ENCODE measurements at places on chromosomes 7 and 10.

- no peak for DNase-seq
These were observed 103.9 kb downstream of the CRPPA start for GRCh38 chr7:16317406-16317805.

DNA sequence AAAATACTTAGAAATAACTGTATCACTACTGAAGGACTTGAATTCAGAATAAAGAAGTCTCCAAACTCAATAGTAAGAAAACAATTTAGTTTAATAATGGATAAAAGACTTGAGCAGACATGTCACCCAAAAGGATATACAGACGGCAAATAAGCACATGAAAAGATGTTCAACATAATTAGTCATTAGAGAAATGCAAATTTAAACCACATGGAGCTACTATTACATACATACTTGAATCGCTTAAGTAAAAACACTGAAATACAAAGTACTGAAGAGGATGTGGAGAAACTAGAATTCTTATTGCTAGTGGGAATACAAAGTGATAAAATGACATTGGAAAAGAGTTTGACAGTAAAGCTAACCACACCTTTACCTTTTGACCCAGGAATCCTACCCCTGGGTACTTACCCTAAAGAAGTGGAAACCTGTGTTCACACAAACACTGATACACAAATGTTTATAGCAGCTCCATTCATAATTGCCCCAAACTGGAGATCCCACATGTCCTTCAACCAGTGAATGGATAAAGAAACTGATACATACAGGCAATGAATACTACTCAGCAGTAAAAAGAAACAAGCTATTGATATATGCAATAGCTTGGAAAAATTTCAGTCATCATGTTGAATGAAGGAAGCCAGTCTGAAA, 54.3 kb upstream of the NFKB2 start:
- no peak for DNase-seq

- DNase-seq: no peak
These were observed 106.7 kb downstream of the LSMEM1 start for GRCh38 chr7:112587504-112587903.

DNA sequence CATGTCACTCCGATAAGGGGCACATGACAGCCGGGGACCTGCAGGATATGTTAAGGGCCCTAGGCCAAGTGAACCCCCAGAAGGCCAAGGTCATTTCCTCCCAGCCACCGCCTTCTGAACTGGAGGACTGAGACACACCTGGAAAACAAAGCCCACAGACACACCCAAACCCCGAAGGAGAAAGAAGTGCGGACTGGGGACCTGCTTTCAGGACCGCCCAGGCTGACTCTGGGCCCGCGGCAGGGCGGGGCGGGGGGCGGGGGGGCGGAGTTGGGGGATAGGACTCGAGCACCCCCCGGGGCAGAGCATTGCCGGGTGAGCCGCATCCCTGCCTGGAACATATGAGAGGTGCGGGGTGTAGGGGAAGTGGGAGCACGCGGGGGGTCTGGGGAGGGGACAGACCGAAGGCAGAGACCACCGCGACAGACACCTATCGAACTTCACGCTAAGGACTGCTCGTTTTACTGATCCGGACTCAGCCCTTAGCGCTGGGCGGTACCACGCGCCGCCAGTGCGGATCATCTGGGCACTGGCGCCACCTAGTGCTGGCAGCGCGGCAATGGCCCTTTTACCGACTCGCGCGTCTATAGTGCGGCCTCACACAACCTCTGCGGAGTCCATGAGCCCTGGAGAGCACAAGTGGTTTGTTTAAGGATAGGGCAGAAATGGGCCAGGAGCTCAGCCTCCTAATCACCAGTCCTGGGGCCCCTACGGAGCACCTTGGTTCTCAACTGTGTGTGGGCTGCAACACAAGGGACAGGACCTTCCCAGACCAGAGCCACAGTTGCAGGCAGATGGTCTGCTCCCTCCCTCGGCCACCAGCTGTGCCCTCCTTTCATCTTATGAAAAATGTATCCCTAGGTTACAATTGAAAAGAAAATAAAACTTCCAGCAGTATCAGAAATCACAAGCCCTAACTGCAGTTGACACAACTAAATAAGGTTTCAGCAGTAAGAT, 157.6 kb downstream of the HERPUD2 start:
- DNase-seq: no peak

DNA sequence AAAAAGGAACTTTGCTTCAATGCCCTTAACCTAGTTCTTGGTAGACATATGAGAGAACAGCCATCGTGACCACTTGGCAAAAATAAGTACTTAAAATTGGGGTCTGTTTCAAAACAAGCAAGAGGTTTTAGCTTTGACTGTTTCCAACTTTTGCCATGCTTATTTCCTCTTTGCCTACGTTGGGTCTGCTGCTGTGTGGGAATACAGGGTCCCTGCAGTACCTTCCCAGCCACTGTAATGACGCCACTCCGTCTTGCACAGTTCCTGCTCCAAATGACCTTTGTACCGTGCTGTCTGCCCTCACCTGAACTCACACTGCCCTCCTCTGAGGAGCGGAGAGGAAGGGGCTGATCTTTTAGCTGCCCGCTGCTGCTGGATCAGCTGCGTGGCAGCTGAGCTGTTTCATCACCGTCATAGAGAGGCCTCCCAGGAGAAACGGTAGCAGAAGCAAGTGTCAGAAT, 133.1 kb downstream of the MAPK8 start:
- no peak for DNase-seq

GRCh38 chr10:114323023-114323422, 81.3 kb downstream of the AFAP1L2 start:
- no peak for DNase-seq

DNA sequence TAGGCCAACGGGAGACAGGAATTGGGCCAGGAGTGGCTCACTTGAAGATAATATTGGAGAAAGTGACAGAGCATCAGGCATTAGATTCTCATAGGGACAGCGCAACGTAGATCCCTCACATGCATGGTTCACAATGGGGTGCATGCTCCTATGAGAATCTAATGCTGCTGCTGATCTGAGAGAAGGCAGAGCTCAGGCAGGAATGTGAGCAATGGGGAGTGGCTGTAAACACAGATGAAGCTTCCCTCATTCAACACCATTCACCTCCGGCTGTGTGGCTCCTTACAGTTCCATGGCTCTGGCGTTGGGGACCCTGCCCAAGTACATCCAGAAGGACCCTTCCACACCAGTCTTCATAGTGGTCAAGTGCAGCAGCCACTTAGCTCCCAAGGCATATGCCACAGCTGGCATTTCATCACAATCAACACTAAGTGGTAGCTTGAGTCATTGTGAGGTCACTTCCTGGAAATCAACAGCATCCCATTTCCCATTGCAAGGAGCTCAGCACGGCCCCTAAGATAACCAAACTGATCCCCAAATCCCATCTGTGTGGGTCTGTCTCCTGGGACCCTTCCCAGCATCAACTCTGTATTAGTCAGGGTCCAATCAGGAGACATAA, 174.5 kb downstream of the TPST1 start:
- no peak for DNase-seq

DNA sequence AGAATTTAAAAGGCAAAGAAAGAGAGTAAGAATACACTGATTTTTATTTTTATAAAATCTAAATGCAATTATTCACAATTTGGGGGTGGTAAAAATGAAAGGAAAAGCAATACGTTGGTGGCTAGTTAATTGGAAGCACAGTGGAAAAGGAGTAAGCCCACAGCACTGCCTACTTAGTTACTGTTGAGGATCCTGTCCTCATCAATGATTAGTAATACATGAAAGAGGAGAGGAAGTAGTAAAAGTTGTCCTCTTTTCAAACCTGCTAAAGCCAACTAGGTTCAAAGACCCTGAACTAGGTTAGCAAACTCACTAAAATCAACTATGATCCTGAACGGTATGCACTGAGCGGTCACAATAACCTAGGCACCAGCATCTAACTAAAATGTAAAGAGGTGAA, 52.7 kb upstream of the LRRN3 start:
- DNase-seq: no peak

DNA sequence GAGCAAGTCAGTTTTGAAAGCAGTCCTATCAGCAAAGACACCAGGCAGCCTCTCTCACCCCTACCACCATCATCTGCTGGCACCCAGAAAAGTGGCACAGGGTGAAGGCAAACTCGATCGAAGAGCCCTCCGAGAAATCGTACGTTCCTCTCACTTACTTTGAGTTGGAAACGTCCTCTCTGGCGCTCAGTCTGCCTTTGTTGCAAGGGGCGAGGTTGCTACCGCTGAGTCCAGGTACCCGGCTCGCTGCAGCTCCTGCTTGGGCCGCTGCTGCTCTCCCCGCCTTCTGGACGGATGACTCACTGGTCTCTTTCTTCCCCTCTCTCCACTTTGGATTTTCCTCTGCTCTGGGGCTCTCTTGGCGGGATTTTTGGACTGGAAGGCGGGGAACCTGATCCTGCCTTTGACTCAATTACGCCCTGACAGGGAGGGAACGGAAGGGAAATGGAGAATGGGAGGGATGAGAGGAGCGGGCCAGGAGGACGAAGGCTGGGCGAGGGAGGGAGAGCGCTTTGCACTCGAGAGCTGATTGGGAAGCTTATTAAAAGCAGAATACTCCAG, at the start of gene PTN:
Gene PTN (minus strand): TSS at position 453 of the 561 bp plus-strand sequence. CDS start 88,760 bp downstream, outside the sequence.
- no peak for DNase-seq

- DNase-seq: no peak
These were observed 699 bp downstream of the CLIP2 start for GRCh38 chr7:74289659-74290552.

DNA sequence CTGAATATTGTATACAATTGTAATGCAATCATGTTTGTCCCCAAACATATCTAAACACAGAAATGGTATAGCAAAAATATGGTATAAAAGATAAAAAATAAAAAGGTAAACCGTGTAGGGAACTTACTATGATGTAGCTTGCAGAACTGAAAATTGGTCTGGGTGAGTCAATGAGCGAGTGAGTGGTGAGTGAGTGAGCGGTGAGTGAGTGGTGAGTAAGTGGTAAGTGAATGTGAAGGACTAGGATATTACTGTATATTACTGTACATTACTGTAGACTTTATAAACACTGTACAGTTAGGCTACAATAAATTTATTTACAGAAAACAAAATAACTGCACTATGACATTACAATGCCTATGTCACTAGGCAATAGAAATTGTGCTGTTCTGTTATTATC, 1163.2 kb upstream of the SORCS1 start:
- no peak for DNase-seq

DNA sequence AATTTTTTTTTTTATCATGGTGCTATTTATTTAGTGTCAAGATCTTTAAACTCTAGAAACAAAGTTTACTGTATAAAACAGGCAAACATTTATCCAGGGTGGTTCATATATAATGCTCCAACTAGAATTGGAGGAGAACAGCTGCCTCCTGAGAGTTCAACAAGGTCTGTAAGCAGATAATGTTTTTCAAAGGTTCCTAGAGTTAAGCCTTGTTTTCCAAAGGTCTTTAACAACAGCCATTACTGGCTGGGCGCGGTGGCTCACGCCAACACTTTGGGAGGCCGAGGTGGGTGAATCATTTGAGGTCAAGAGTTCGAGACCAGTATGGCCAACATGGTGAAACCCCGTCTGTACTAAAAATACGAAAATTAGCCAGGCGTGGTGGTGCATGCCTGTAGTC, 316.7 kb downstream of the CCDC3 start:
- DNase-seq: no peak

- no peak for DNase-seq
These were observed 5.7 kb downstream of the GATA3 start for GRCh38 chr10:8060010-8060703.

DNA sequence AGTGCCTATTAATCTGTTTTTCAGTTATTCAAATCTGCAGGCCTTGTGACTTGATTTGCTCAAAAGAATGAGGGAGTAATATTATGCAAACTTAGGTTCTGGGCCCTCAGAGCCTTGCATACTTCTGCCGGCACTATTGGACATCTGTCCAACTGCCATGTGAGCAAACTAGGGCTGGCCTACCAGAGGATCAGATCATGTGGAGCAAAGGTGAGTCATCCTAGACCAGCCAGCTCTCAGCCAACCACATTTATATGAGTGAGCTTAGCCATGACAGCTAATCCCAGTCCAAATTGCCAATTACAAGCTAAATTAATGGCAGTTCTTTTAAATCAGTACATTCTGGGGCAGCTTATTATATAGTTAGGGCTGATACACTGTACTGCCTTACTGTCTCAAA, 69.6 kb downstream of the SDHAF3 start:
- no peak for DNase-seq

DNA sequence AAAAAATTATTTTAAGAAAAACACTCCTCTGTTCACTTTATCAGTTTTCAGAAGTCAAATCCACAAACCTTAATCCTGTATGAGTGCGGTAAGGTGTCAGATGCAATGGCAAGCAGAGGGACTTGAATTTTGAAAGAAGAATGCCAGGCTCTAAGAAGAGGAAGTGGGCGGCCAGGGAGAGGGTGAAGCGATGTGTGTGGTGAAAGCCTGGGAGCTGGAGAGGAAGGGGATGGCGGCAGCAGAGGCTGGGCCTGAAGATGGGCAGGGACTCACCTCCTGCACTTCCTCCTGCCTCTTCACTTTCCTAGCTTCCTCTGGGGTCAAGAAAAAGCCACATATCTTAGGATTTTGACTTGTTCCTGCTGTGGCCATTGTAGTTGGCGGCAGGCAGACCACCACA, 609.6 kb downstream of the PARD3 start:
- no peak for DNase-seq

- DNase-seq: no peak
These were observed 190.6 kb downstream of the DIP2C start for GRCh38 chr10:498760-499435.

- DNase-seq: no peak
These were observed 4.4 kb downstream of the BICC1 start for GRCh38 chr10:58517081-58517480.

GRCh38 chr7:106629516-106629915, 31.4 kb downstream of the CCDC71L start:
- DNase-seq: no peak

DNA sequence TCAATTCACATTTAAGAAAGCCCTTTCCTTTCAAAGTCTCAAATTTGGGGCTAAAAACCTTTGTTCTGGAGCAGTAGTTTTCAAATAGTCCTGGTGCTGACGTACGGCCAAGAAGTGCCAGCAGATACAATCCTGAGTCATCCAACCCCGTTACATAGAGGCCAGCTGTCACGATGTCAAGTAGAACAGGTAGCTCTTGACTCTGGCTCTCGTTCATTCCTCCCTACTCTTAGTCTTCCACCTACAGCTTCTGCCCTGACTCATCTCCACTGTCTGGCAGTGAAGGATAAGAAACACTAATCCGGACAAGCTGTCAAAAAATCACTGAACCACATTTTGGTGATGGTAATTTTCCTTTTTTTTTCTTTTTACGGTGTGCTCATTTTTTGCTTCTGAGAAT, 132.4 kb upstream of the PTN start:
- DNase-seq: no peak

GRCh38 chr7:1761774-1762173, 91.7 kb downstream of the ELFN1 start:
- DNase-seq: no peak

- DNase-seq: no peak
These were observed 45.4 kb upstream of the PNLIPRP3 start for GRCh38 chr10:116382290-116382689.

DNA sequence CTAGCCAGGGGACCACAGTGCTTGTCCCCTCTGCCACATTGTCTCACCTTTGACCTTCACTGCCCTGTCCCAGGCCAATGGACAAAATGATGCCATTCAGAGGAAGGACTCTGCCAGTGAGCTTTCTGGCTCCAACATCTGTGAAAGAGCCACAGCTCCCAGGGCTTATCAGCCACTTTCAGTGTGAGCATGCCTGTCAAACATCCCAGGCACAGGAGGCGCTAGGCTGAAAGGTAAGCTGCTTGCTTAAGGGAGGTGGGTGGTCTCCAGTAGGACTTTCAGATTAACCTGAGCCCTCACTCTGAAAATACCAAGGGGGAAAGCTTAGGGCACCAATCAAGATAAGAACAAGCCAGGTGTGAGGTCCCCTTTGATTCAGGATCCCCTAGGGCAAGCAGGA, 59.8 kb upstream of the GDF10 start:
- no peak for DNase-seq

All from esophagus squamous epithelium (tissue), 5 donors.